Esophagus squamous epithelium (tissue), 5 donors: ENCODE measurements at places on chromosomes 2 and 18.

GRCh38 chr2:235391921-235392615, 101.8 kb upstream of the AGAP1 start:
- DNase-seq: no peak

DNA sequence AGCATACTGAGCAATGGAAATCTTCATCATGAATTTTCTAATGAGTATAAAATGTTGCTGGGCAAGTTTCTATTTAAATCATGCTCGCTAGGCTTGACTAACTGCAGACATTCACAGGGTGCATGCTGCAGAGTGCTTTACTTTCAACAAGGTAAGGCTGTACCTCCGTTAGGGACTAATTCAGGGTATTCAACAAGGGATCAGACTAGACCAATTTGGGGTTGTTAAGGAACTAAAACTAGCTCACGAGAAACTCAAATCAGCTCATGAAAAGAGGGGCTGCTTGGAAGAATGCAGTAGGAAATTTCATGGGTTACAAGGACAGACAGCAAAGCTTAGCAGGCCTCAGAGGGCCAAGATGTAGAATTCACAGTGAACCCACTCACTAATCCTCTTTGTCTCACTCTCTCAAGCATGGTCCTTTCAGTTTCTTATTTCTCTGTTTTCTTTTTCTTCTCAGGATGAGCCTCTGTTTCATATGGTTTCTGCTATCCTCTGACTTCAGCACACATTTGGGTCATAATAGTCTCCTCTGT, 2.2 kb downstream of the MYO3B start:
- DNase-seq: no peak

- no peak for DNase-seq
Measured at GRCh38 chr2:108305901-108306300, 17.2 kb downstream of the SULT1C2 start.

- DNase-seq: no peak
Measured at GRCh38 chr2:222912776-222913175, 51.9 kb downstream of the ACSL3 start.

- DNase-seq: no peak
Measured at GRCh38 chr2:67565761-67566160, 168.6 kb downstream of the ETAA1 start.

GRCh38 chr2:219626540-219626939, 890 bp upstream of the SLC4A3 start:
- DNase-seq: no peak

- no peak for DNase-seq
Measured at GRCh38 chr2:40543381-40543780, 91.5 kb upstream of the SLC8A1 start.

DNA sequence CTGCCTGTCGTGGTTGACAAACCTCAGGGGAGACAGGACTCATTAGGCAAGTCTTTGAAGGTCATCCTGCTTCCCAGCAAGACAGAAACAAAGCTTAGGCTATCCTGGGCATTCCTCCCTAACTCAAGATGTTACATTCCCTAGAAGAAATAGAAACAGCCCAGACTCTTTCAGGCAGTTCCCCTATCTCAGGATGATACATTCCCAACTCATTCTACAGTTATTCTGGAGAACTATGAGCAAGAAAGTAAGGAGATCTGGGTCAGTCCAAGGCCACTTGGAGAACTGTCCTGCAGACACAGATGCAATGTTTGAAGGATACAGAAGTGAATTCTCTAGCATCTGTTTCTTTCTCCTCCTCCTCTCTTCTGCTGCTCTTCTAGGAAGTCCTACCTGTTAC, 220.1 kb upstream of the NCKAP5 start:
- no peak for DNase-seq
